ENCODE measurements at places on chromosomes 5 and 9. TPM values are rescaled to one million over a fixed set of nuclear protein-coding genes. Genes with fewer than 3 reads are reported as not detected.

Gene NUDT12
- total RNA-seq: 10.9 TPM

Gene RASEF
- not detected for total RNA-seq

Gene SAPCD2
- total RNA-seq: 0.12 TPM

Gene FOXD4L6
- total RNA-seq: not detected

Gene SKIC3
- total RNA-seq: 68.3 TPM

Gene SH3GL2
- 3.1 TPM for total RNA-seq

Gene NRARP
- total RNA-seq: 4.0 TPM

DNA sequence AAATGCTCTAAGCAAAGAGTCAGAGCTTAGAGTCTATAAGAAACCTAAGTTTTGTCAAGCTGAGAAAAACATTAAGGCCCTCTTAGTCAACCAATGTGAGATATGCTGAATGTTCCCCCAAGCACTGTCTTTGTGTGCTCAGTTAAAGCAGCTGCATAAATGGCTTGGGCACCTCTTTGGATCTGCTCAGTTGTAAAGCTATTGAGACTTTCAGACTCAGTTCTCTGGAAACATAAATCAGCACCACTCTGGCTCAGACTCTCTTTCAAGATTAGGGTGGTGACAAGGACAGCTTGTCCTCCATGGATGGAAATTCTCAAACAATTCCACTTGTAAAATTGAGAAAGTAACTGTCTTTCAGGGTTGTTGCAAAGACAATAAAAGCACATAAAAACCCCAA, 807.9 kb downstream of the PRELID2 start:
- DNase-seq: no peak

DNA sequence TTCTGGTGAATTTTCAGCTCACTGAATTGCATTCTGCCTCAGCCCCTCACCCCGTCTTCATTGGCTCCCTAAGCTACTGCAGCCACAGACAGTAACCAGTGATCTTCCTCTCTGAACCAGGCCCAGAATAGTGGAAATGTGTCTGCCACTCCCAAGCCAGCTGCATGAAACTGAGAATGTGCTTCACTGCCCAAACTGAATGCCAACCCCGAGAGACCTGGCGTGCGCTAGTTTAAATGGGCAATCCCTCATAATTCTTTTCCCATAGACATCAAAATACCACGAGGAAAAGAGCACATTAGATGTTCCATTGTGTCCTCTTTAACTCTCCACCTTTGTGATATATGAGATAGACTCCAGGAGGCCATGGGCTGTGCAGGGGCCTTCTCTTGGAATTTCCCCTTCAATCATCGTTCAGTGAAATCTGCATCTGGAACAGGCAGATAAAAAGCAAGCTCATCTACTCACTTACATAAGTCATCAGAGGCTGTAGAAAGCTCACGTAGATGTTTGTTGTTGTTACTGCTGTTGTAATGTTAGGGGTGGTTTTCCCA, 320.2 kb downstream of the NFIB start:
- DNase-seq: no peak

DNA sequence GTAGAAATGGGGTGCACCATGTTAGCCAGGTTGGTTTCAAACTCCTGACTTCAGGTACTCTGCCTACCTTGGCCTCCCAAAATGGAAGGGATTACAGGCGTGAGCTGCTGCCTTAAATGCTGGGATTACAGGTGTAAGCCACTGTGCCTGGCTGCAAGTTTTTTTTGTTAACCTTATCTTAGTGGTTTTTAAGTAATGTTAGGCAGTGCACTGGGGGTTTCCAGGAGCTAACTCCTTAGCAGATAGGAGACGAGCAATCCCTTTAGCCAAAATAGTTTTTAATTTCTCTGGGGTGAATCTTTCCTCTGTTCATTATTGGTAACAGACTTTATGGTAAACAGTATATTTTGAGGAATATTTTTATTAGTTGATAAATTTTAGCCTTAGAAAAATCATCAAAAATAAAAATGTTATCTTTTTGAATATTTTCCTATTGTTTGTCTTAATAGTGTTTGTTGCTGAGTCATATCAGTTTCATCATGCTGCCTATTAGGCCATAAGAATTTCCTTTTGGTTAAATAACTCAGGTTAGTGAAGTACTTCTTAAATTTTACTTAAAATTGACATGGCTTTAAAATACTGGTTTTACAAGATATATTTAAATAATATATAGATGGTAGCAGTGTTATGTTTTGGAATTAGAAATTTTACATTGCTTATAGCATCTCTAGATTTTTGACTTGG, 37.9 kb downstream of the LMNB1 start:
- DNase-seq: no peak

DNA sequence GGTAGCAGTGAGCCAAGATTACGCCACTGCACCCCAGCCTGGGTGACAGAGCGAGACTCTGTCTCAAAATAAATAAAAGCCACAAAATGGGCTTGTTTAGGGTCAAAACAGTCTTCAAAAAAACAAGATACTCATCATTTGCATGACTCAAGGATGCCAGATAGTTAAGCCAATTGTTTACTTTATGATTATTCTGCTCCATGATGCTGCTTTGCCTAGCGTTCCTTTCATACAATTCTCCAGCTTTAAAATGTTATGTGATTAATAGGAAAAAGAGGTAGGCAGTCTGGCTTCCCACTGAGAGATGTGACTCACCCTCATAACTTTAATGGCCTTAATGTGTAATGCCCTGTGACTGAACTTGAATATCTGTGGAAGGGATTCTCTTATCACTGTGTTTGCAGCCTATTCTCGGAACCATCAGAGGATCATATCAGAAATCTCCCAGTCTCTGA, 364.6 kb upstream of the TRPC7 start:
- no peak for DNase-seq

DNA sequence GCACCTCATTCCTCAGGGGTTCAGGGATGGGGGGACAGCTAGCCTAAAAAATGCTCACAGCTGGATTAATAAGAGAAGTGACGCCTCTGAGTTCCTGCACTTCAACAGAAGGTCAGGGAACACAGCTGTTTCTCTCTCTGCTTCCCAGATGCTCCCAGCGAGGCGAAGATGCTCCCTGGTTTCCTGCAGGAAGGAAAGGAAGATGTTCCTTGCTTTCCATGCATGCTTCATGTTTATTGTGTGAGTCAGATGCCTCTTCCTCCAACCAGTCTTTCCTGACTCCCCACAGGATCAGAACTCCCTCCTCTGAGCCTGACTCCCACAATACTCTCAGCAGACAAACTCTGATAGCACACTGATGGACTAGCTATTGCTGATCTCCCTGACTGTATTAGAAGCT, 71.9 kb downstream of the MFAP3 start:
- no peak for DNase-seq

GRCh38 chr5:97141031-97141430, 1.4 kb downstream of the LIX1 start:
- DNase-seq: no peak

DNA sequence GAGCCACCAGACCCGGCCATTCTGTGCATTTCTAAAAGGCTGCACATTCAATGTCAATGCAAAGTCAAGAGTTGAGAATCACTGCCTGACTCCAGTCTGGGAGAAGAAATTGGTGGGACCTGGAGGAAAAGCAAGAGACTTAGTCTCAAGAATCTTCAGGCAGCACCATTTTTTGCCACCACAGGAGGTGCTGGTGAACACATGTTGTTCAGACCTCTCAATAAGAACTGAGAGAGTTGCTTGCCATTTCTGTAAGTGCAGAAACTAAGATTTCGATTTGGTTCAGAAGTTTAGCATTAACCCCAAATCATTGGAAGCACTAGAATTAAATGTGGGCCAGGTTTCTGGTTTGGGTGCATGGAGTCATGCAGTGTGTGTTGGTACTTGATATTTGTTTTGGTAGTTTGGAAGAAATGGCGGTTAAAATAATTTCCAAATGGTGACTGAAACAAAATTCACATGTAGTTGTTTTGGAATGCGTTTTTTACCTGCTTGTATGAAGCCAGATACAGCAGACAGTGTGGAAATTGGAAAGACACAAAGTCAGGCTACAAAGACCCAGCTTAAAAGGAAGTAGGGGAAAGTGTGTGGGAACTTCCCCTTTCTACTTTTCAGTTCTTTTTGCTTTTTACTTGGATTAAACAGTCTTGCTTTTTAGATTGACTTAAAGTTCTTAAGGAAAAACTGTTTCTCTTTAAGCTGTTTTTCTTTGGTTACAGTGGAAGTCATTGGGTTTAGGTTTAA, 20.4 kb downstream of the PDE8B start:
- DNase-seq: no peak

GRCh38 chr5:148820461-148821395, 5.7 kb upstream of the ADRB2 start:
- DNase-seq: no peak

- DNase-seq: no peak
Measured at GRCh38 chr9:92664394-92665152, 5.4 kb downstream of the IPPK start.

- DNase-seq: no peak
Measured at GRCh38 chr9:123821619-123822018, 108.3 kb downstream of the DENND1A start.
